ENCODE measurements at places on chromosomes 6 and 20.

DNA sequence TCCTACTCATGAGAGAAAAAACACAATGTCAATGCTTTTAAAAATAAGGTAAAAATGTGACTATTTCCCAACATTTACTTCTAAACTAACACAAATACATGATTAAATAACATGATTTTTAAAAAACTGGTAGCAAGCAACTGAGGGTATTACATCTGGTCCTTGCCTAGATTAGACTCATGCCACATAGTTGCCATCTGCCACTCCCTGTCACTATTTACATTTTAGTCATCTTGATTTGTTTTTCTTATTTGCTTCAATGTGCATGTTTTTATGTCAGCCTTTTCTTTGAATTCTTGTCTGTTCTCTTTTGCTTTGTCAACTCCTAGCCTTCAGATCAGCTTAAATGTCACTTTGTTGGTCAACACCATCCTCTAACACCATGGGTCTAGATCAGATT, 207.0 kb upstream of the SIM1 start:
- no peak for ATAC-seq

DNA sequence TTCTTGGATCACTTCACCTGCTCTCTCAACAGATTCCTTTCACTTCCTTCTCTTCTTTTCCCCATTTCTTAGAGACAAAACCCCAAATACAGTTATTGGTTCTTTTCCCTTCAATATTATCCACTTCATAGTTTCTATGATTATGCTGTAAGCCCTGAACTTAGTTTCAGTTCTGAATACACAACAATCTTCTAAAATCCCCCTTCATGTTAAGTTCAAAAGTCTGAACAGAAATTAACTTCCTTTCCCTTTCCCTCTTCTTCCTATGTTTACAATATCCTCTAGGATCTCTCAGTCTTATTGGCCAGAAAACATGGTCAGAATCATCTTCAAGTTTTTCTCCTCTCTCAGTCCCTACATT, 57.7 kb downstream of the OGFRL1 start:
- no peak for ATAC-seq

DNA sequence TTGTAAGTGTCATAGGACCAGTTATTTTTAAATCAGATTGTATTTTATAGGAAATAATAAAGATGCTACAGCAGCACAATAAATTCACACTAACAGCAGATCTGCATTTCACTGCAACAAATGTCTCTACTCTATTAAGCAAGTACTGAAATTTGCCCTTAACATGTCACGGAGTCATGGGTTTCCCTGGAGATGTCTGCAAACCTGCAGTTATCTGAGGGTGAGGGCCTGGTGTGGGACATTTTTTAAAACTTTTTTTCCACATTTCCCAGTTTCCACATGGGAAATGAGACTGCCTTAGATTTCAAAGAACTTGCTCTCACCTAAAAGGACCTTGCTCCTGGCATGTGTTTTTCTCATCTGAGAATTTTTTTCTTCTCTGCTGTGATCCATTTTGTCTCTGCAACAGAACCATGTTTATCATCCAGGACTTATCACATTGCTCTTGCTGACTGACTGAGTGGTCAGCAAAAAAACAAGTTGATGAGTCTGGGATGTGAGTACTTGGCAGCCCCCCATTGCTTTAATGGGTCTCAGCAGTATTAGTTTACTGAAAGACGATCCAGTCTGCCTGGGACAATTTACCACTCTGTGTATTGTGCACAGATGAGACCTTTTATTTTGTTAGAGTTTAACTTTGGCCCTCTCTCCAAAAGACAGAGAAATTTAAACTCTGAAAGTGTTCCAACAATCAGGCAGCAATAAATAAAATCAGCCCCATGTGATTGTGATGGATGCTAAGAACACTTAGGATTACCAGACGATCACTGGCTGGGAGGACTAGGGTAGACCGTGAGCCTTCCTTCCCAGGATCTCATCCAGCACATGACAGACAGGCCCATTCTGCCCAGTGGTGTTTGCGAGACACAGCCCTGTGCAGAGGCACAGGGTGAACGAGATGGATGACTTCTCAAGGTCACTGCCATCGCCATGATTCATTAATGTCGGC, 268.8 kb downstream of the BTBD9 start:
- peak; percentile 94 for ATAC-seq

GRCh38 chr6:142856624-142857232, 88.2 kb downstream of the HIVEP2 start:
- no peak for ATAC-seq

- no peak for ATAC-seq
Observed at GRCh38 chr6:40822619-40823018, 216.4 kb downstream of the UNC5CL start.

- no peak for ATAC-seq
Observed at GRCh38 chr6:113741651-113742050, 115.5 kb upstream of the MARCKS start.

DNA sequence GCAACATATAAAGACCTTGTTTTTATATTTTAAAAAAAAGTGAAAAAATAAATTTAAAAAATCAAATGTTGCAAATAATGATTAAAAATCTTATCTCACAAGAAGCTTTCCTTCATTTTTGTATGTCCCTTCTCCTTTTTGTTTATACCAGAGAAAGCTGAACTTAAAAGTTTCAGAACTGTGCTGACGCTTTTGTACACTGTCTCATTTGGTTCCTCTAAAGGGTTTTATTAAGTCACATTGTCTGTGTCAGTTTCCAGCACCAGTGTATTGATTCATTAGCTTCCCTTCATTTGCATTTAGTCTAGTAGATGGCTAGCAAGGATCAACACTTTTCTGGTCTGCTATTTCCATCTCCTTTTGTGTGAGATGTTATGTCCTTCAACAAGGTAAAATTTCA, 6.7 kb downstream of the PCED1A start:
- no peak for ATAC-seq

- ATAC-seq = no peak
Observed at GRCh38 chr20:53559816-53560215, 33.8 kb downstream of the ZNF217 start.

GRCh38 chr6:21586740-21587178, 6.8 kb upstream of the SOX4 start:
- no peak for ATAC-seq

DNA sequence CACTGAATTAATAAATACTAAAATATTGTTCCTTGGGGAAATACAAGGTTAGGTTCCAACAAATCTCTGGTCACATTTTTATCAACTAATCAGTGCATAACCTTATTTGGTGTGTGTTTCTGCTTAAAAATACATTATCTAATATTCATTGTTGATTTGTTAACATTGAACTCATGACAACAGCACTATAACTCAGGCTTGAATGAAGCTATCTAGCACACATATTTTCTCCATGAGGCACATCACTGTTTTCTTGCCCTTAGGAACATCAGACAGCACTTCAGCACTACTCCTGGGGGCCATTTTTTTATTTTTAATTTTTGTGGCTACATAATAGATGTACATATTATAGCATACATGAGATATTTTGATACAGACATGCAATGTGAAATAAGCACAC, 277.2 kb upstream of the NT5E start:
- no peak for ATAC-seq

DNA sequence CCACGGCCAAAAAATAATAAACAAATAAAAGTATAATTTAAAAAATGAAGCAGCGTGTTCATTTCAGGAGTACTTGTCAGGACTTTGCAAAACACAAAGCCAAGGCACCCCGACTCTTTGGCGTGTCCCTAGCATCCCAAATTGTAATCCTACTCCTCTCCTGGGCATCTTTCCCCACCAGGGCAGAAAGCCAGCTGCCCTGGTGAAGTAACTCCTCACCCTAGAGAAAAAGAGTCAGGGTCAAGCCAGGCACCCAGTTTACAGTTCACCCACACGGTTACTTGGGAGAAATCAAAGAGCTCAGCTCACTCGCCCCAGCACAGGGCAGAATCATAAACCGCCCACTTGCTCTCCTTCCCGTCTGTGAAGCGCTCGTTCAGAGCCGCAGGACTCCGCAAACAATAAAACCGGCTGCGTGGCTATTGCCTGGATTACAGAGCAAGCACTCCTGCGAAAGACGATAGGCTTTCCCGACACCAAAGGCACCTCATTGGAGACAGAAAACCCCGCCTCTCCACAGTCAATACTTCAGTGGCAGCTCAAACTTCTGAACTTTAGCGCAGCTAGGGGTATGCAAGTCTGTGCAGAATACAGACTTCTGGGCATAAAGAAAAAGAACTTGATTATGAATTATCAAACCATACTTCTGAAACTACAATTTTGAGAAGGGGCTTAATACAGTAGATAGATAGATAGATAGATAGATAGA, 73.0 kb upstream of the NHSL1 start:
- ATAC-seq = peak; percentile 54

GRCh38 chr6:57102976-57103375, 13.0 kb downstream of the ZNF451 start:
- no peak for ATAC-seq

GRCh38 chr20:37523012-37523391, 2.0 kb downstream of the NNAT start:
- no peak for ATAC-seq

- ATAC-seq = no peak
Observed at GRCh38 chr20:40329321-40329720, 359.7 kb downstream of the MAFB start.

GRCh38 chr6:144401736-144402733, 116.9 kb downstream of the UTRN start:
- no peak for ATAC-seq

DNA sequence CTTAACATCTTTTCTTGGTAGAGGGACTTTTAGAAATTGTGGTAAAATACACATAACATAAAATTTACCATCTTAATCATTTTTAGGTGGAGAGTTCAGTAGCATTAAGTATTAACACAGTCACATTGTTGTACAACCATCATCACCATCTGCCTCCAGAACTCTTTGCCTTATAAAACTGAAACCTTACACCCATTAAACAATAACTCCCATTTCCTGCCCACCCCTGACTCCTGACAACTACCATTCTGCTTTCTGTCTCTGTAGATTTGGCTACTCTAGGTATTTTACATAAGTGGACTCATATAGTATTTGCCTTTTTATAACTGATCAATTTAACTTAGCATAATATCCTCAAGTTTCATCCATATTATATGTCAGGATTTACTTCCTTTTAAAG, 88.7 kb downstream of the ZHX3 start:
- ATAC-seq = no peak

GRCh38 chr6:22147921-22148776, 148.7 kb downstream of the PRL start:
- peak; percentile 79 for ATAC-seq

GRCh38 chr6:142174703-142175102, 27.6 kb downstream of the VTA1 start:
- no peak for ATAC-seq

- no peak for ATAC-seq
Observed at GRCh38 chr6:95690328-95690727, 113.0 kb downstream of the MANEA start.

DNA sequence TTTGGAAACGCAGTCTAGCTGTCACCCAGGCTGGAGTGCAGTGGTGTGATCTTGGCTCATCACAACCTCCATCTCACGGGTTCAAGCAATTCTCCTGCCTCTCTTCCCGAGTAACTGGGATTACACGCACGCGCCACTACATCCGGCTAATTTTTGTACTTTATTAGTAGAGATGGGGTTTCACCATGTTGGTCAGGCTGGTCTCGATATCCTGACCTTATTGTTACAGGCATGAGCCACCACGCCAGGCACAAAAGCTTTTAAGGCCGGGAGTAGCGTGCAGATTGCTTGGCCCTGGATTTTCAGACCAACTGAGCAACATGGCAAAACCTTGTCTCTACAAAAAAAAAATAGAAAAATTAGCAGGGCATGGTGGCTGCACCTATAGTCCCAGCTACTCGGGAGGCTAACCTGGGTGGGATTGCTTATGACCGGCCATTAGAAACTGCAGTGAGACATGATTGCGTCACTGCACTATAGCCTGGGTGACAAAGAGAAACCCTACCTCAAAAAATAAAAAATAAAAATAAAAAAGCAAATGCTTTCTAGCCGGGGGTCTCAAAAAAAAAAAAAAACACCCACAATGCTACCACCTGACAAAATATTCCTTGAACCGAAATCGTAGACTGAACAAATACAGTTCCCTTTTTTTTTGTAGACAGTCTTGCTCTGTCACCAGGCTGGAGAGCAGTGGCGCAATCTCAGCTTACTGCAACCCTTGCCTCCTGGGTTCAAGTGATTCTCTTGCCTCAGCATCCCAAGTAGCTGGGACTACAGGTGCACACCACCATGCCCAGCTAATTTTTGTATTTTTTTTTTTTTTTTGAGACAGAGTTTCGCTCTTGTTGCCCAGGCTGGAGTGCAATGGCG, 15.0 kb downstream of the RBM39 start:
- ATAC-seq = no peak

GRCh38 chr6:111210194-111210728, 123.0 kb downstream of the SLC16A10 start:
- peak; percentile 94 for ATAC-seq

DNA sequence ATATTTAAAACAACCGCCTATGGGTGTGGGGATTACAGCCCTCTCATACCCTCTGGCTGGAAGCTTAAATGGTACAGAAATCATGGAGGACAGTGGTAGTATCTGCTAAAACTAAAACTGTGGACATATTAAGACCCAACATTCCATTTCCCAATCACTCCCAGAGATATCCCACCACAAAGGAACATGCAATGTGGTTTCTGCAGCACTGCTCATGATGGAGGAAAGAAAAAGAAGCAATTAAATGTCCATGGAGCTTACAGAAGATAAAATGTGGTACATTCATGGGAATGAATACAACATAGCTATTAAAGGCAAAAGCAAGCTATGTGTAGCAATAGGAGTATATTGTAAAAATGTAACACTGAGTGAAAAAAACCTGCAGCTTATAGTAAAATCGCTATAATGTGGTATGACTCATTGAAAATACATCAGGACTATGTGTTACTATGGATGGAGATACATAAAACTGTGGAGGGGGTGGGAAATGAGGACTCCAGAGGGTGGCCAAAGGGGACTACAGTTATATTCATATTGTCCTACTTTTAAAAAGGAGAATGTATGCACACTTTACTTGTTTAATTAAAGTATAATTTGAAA, 22.9 kb upstream of the NNAT start:
- ATAC-seq = peak; percentile 59

DNA sequence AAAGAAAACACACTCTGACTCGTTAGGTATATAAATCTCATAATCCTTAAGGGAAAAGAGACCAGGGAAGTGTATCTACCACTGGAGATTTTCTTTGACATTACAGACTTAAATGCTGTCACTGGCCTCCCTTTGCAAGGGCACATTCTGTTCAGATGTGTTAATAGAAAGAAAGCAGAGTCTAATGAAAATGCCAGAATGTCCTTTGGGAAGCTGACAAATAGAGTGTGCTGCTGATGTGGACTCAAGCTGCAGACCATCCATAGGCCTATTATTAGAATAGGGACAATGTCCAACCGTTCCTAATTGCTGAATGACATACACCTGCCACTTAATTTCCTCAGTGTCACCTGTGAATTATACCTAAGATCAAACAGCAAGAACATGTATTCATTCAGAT, 41.2 kb downstream of the SLC35D3 start:
- ATAC-seq = no peak
